Suprapubic skin (tissue), 4 donors: ENCODE measurements at places on chromosomes 1 and 21. TPM values are rescaled to one million over a fixed set of nuclear protein-coding genes. Genes with fewer than 3 reads are reported as not detected.

Gene RSPH1
- 3.2 TPM for total RNA-seq

Gene TTC39A
- total RNA-seq: 10.6 TPM

Gene FCRL5
- total RNA-seq: not detected

Gene GSTM5
- total RNA-seq: 1.4 TPM

Gene ZC3H11A
- 112 TPM for total RNA-seq

Gene ALX3
- total RNA-seq: not detected

Gene CELA3B
- total RNA-seq: not detected

Gene ATP1A2
- 4.2 TPM for total RNA-seq

Gene ITLN1
- total RNA-seq: not detected

Gene ISG15
- 5.4 TPM for total RNA-seq

Gene GJB5
- 164 TPM for total RNA-seq

Gene B3GALT2
- not detected for total RNA-seq

Gene L1TD1
- not detected for total RNA-seq

Gene IL20
- total RNA-seq: 0.76 TPM

Gene HAO2
- total RNA-seq: 3.3 TPM

Gene LINGO4
- total RNA-seq: 0.94 TPM

Gene RGS7
- total RNA-seq: not detected

Gene ZBTB21
- total RNA-seq: 28.4 TPM

Gene NOS1AP
- total RNA-seq: 1.9 TPM

Gene AVPR1B
- not detected for total RNA-seq

Gene PPT1
- total RNA-seq: 33.5 TPM

Gene BACE2
- 59.4 TPM for total RNA-seq

Gene HSD3B2
- total RNA-seq: not detected

Gene NPPB
- total RNA-seq: not detected

Gene OR2T2
- not detected for total RNA-seq

Gene RNF186
- not detected for total RNA-seq

Gene RPTN
- total RNA-seq: 25.6 TPM

Gene KPRP
- 20.9 TPM for total RNA-seq

Gene ATAD3B
- 18.5 TPM for total RNA-seq

Gene OR14K1
- total RNA-seq: not detected

Gene GPR157
- 38.9 TPM for total RNA-seq

Gene NHLH1
- not detected for total RNA-seq

Gene NT5C1A
- total RNA-seq: not detected

Gene TRAF3IP3
- total RNA-seq: 3.1 TPM

Gene BRDT
- not detected for total RNA-seq

Gene S100B
- total RNA-seq: 11.4 TPM

Gene FCRL1
- total RNA-seq: not detected

Gene CFAP74
- total RNA-seq: not detected

Gene ELF3
- total RNA-seq: 10.8 TPM

Gene SHCBP1L
- total RNA-seq: not detected

Gene PCAT6
- total RNA-seq: not detected

Gene RUNX1
- total RNA-seq: 26.7 TPM

Gene FCER1G
- total RNA-seq: 2.3 TPM

Gene S100A8
- total RNA-seq: 5.7 TPM

Gene PERM1
- total RNA-seq: 0.93 TPM

Gene MYCL
- total RNA-seq: 109 TPM

Gene PRAMEF1
- total RNA-seq: not detected

Gene RRP1
- 34.6 TPM for total RNA-seq

Gene FCMR
- total RNA-seq: 2.6 TPM

Gene PLA2G2C
- not detected for total RNA-seq
